ENCODE measurements at places on chromosomes 5 and 9. TPM values are rescaled to one million over a fixed set of nuclear protein-coding genes. Genes with fewer than 3 reads are reported as not detected.

DNA sequence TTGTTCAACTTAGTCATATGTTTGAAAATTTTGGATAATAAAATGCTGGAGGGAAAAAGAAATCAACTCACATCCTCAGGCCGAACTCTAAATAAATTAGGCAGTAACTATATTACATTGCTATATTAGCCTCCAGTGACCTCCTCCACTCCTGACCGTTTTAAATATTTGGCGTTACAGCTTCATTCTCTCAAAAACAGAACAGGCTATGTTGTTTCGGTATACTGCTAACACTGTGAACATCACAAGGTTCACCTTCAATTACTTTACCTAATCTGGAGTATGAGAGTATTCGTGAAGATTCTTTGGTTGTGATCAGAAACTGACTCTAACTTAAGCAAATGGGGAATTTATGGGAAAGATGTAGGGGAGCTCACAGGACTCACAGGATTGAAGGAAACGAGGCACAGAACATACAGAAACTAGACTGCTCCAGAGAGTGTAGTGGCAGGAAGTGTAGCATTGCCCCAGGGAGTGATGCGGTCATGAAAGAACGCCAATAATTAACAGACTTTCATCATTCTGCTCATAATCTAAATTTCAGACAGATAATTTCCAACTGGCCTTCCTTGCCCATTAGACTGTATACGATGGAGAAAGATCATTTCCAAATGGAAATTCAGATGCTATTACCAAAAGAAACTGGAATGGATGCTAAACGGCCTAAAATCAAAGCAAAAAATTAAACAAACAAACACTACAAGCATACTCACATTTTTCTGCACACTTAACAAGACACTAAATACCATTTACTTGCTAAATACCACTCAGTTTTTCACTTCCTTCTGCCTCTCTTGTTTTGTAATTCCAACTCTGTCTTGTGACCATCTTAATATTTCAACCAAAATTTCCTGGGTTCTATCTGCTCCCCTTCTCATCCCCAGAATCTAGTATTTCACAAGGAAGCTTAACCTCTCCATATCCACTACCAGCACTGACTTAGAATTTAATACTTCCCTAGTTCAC is 110.1 kb upstream of the LPAR1 start:
- DNase-seq, result no peak

- no peak for DNase-seq
Measured at GRCh38 chr9:86772635-86772993, 174.7 kb downstream of the GAS1 start.

- no peak for DNase-seq
Measured at GRCh38 chr9:17751486-17751885, 172.6 kb downstream of the SH3GL2 start.

DNA sequence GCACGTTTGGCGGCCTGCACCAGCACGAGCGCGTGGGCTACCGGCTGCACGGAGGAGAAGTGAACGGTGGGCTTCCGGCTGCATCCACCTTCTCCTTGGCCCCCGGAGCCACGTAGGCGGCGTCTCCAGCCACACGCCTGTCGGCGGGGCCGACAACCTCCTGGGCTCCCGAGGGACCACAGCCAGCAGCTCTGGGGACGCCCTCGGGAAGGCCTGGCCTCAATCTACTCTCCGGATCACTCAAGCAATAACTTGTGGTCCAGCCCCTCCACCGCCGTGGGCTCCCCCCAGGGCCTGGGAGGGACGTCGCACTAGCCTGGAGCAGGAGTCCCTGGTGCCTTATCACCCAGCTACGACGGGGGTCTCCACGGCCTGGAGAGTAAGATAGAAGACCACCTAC is 73.7 kb downstream of the INSL6 start:
- no peak for DNase-seq

DNA sequence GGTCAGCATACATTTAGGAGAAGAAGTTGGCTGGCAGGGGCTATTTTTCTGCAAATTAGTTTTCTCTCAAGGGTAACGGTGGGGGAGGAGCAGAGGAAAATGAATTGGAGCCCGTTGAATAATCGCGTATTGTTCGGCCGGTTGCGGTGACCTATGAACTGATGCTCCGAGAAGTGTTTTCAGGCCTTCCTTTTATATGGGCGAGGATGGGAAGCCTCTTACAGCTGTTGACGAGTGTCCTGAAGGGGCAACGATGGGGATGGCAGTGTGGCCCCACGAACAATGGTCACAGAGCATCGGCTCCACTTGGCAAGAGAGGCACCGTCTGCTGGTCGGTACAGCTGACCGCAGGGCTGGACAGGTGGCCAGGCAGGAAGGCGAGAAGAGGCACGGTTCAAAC is 400.7 kb downstream of the ZSWIM6 start:
- DNase-seq, result no peak

- DNase-seq, result no peak
Measured at GRCh38 chr9:126472198-126472947, 141.4 kb upstream of the LMX1B start.

DNA sequence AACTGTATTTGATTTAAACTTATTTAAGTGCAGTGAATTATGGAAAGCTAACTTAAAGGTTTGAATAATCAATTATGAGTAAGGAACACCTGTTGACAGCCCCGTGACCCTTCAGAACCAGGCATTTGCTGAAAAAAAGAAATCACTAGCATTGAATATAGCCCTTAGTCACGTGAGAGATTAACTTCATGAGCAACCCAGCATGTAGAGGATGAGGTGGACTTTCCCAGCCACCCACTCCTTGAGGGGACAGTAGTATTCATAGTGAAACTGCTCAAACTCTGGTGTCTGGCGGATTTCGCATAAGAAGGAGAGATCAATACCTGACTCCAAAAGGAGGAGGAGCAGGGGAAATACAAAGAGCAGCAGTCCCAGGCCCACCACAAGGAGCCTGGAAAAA is 184.8 kb upstream of the RASEF start:
- DNase-seq, result no peak

GRCh38 chr5:103909391-103909790 is 346.8 kb upstream of the NUDT12 start:
- no peak for DNase-seq

GRCh38 chr5:109784687-109785086 is 95.0 kb downstream of the MAN2A1 start:
- DNase-seq, result no peak

DNA sequence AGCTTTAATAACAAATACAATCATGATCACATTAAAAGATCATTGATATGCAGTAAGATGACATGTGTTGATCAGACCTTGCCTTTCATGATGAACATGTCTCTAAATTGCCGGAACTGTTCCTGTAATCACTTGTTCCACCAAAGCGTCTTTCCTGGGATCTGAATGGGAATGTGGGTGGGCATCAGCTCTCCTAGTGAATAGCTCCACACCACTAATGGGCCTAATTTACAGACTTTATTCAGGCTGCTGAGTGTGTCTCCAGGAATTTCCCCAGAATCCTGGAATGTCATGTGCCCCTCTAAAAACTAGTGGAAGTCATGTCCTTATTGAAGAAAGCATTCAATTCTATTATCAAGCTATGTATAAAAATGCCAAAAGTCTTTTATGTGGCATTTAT is 765.1 kb upstream of the CTNND2 start:
- no peak for DNase-seq

DNA sequence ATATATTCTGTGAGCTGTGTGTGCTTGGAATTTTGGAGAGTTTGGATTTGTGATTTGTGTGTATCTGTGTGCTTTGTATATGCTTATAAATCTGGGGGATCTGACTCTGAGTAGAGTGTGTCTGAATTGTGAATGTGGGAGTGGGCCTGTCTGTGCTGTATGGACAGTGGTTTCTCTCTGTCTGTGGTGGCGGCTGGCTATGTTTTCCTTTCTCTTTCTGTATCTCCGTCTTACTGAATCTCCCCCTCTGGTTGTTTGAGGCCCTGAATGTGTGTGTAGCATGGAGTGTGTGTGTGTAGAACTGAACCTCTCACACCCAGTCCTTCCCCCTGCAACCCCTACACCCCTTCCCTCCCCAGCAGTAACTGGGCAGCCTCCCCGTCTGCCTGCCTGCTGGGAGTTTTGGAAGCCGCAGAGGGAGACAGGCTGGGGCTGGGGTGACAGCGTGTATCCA is 4.7 kb downstream of the CXXC5 start:
- DNase-seq, result no peak

DNA sequence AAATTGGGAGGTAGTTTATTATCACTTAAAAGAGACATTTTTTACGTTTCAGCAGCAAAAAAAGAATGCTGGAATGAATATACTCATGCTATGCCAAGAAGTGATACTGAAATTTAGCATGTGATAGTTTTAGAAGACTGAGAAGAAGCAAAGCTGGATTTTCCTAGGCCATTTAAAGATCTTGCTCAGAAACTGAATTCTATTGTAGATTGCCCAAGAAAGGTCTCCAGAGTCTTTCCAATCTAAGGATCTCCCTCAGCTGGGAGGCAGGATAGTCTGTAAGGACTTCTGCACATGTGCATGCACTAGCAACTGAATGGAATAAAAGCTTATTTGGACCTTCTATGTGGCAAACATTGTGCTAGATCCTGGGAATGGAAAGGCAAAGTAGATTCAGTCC is 334.5 kb downstream of the DTWD2 start:
- no peak for DNase-seq

GRCh38 chr5:176873541-176874172 is 25.5 kb downstream of the HK3 start:
- no peak for DNase-seq

- DNase-seq, result no peak
Measured at GRCh38 chr9:120833325-120833724, 9.4 kb downstream of the PSMD5 start.

DNA sequence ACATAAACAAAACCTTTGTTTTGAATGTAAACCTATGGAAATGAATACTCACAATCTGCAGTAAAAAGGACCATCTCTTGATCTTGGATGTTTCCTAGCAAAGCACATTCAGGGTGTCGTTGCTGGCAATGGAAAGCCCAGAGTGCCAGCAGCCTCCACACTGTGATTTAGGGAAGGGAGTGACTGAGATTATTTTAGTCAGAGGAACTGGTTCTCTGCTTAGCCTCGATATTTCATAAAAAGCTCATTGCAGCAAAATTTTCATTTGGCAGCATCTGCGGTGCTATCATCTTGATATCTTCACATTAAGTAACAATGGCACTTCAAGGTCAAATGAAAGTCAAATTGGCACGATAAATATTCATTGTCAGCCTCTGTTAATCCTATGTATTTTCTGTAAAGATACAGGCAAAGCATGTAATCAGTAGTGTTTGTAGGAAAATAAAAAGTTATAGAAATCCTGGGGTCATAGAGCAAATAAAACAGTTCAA is 116.0 kb downstream of the MACIR start:
- DNase-seq, result no peak

- DNase-seq, result no peak
Measured at GRCh38 chr9:118957585-118957984, 411.6 kb downstream of the BRINP1 start.

DNA sequence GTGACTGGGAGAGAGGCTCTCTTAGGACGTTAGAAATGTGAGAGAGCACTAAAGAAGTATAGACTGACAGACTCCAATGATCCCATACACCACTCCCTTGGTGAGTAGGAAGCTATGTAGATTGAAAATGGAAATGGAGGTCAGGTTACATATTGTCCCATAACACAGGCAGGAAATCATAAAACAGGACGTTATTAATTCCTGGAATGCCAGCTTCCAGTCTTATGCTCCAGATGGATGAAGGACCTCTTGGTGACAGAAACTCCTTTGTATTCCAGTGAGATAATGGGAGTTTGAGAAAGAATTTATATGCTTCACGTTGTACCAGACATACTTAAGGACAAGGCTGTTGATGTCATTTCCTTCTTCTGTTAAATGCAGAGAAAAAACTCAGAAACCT is 338.2 kb upstream of the ITGA1 start:
- no peak for DNase-seq

- no peak for DNase-seq
Measured at GRCh38 chr5:51651889-51652288, 268.6 kb downstream of the ISL1 start.

DNA sequence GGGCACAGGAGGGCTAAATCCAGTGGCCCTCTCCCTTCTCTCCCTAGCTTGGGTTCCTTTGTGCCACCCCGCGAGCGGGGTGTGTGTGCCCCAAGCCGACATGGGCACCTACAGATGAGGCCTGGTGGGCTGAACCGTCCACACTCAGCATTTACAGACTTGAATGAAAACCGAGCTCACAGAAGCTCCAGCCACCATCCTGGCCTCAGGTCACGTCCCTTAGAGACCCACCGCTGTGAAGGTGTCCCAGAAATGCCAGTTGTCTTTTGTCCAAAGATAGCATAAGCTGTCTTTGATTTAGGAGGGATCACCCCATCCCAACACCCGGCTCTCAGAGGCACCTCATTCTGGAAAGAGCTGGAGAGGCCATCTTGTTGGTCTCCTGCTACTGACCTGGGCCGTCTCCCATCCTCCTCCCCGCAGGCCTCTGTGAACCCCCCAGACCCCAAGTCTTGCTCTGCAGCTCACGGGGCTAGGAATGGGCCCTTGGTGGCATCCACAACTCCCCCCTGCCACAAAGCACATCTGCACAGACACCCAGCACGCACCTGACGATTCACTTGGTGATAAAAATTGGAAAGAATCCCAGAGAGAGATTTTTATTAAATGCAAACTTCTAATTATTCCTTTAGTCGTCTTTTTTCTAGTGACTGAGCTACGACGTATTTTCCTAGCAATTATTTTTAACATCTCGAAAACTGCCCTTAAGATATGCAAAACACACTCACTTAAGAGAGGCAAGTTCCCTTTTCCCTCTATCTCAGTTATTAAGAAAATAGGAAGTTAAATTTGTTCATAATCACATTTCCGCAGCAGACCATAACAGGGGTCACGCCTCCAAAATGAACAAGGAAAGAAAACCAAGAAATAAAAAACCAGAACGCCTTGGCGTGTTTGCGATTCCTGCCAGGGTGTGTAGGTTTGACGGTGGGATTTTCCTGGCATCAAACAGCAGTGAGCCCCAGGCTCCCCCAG is 80.5 kb upstream of the LMX1B start:
- DNase-seq, result no peak

- no peak for DNase-seq
Measured at GRCh38 chr9:134337469-134337868, 11.2 kb downstream of the RXRA start.

GRCh38 chr5:97119007-97119390 is 23.4 kb downstream of the LIX1 start:
- no peak for DNase-seq

DNA sequence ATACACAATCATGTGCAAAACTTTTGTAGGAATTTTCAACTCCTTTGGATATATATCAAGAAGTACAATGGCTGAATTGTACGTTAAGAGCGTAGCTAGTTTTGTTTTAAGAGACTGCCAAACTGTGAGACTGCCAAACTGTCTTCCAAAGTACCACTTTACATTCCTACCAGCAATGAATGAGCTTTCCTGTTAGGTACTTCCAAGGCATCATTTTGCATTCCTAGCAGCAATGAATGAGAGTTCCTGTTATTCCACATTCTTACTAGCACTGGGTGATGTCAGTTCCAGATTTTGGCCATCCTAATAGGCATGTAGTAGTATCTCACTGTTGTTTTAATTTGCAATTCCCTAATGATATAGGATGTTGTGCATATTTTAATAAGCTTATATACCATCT is 219.3 kb downstream of the KCNN2 start:
- no peak for DNase-seq

The SPATA31E1 gene
- 0.09 TPM for total RNA-seq

The CNTNAP3 gene
- 22.6 TPM for total RNA-seq

The PHYHD1 gene
- 22.2 TPM for total RNA-seq

The AQP7 gene
- total RNA-seq, result not detected

The KCTD16 gene
- 0.11 TPM for total RNA-seq

The SOHLH1 gene
- not detected for total RNA-seq

The MLANA gene
- total RNA-seq, result not detected

The FRMPD1 gene
- 0.04 TPM for total RNA-seq

The HARS2 gene
- 20.2 TPM for total RNA-seq
